ENCODE measurements at places on chromosomes 16 and 17.

DNA sequence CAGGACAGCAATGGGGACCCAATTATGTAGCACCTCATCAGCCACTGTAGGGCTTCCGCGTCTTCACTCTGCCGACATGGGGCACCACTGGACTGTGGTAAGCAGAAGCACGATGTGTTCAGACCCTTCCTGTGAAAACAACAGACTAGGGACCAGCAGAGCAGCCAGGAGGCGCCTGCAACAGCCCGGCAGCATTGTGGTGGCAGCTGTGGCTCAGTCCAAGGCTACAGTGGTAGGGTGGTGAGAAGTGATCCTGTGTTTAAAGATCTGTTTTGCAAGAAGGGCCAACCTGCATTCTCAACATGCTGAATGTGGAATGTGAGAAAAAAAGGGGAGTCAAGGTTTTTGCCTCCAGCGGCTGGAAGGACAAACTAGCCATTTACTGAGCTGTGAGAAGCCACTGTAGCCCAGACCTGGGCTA lies 80.8 kb downstream of the GAS7 start:
- no peak for DNase-seq

DNA sequence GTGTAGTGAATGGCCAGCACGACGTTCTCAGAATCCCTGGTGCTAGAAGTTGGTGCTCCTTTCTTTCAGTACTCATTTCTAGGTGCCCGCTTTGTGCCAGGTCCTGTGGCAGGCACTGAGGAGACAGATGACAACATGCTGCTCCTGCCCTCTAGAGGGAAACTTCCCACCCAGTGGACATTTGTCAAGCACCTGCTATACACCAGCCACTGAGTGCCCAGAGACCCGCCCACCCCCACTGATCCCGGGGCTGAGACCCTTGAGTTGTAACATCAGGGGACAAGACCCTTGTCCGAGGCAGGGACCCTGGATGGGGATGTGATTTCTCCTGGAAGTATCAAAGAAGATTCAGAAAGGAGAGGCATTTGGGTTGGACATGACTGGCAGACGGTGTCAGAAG lies 25.1 kb downstream of the UNC13D start:
- DNase-seq: no peak

GRCh38 chr17:56826611-56827414 lies 6.9 kb downstream of the C17orf67 start:
- no peak for DNase-seq

GRCh38 chr16:10624527-10624926 lies 44.1 kb upstream of the EMP2 start:
- no peak for DNase-seq

DNA sequence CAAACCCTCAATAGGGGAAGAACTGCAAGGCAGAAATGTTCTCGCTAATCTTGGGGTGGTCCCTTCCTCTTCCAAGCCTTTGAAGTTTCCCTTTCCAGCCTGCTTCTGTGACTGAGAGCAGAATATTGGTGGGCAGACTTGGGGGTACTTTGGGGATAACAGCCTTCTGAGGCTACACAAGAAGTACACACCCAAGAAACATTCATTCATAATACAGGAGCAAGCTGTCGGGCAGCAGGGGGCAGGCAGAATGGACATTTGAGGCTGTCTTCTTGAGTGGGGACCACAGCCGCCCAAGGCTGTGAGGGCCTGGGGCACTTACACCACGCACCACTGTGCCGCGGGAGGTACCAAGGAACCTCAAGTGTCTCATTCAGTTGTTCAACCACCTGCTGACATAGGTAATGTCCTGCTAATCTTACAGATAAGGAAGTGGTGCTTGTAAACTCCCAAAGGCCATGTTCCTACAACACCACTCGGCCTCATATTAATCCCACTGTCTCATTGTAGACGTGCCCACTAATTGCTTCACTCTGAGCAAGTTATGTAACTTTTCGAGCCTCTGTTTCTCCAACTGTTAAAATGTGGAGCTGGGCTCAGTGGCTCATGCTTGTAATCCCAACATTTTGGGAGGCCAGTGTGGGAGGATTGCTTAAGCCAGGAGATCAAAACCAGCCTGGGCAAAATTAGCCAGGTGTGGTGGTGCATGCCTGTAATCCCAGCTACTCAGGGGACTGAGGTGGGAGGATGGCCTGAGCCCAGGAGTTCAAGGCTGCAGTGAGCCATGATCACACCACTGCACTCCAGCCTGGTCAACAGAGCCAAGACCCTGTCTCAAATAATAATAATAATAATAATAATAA lies 2.5 kb upstream of the MRPS23 start:
- peak; percentile 39 for DNase-seq

DNA sequence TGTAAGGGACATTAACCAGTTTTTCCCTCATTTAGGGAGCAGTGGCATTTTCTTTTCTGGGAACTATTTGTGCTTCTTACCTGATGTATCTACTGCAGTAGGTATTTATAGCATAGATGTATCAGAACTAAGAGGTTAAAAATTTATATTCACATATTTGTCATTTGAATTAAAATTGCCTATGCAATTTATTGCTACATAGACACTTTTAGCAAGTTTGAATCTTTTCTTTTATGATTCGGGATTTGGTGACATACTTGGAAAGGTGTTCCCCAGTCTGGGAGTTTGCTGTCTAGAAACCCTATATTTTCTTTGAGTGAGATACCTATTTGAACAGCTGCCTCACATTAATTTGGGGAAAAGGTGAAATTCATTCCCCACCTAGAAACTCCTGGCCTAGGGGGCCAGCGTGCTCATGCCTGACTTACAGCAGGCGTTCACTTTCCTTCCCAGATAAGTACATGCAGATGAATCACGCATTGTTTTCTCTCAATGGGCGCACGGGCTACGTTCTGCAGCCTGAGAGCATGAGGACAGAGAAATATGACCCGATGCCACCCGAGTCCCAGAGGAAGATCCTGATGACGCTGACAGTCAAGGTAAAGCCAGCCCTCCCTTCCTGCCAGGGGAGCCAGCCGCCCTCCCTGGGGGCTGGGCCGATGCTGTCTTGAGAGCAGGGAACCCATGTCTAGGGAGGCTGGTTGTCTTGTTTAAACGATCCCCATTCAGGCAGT lies 73.8 kb downstream of the SDR42E1 start:
- no peak for DNase-seq

DNA sequence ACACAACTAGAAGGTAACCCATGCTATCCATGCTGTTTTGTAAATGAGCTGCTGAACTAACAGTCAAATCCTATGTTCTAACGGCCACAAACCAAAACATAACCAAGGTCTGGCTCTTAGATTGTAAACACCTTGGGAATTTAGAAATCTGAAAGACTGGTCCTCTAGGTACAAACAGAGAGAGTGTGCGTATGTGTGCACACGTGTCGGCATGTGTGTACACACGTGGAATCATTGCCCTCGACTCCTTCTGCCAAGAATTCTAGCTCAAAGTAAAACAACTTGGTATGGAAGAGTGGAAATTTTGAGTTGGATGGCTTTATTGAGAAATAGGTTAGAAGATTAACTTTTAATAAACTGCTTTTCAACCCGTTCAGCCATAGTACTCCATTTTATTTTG lies 18.1 kb upstream of the GHDC start:
- DNase-seq: no peak

- DNase-seq: no peak
Measured at GRCh38 chr16:89712274-89712781, 8.4 kb downstream of the VPS9D1 start.

DNA sequence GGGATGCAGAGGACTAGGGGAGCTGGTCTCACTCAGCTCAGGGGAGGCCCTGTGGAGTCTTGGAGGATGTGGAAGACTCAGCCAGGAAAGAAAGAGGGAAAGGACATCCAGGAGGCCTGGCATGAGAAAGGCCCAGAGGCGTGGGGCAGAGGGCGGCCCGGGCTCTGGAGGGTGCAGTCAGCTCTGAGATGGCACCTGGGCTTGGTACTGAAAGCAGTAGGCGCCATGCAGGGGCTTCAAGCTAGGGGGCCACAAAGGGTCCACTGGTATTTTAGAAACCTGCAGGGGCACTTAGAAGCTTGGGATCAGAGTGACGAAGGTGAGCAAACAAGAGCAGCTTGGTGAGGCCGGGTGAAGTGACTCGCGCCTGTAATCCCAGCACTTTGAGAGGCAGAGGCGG lies 5.6 kb downstream of the FAM171A2 start:
- DNase-seq: no peak

- no peak for DNase-seq
Measured at GRCh38 chr17:47884905-47885730, 10.9 kb upstream of the SP2 start.

- no peak for DNase-seq
Measured at GRCh38 chr17:77491921-77492445, 351.2 kb downstream of the SEC14L1 start.

GRCh38 chr17:81052199-81052997 lies 17.4 kb downstream of the BAIAP2 start:
- DNase-seq: no peak

- no peak for DNase-seq
Measured at GRCh38 chr17:61323909-61324868, 75.5 kb upstream of the TBX2 start.

GRCh38 chr17:80287806-80288567 lies 27.3 kb downstream of the RNF213 start:
- DNase-seq: no peak

- peak; percentile 67 for DNase-seq
Measured at GRCh38 chr17:59311051-59311468, 20.4 kb upstream of the YPEL2 start.

DNA sequence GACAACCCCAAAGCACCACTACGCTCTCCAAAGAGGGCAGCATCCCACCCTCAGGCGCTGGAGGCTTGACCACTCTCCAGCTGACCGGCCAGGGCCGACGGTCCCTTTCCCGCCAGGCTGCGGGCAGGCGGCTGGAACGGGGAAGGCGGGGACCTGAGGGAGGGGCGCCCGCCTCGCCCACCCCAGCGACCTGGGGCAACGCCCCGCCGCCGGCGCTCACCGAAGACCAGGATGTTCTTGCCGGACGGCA lies 431 bp downstream of the DYNC1LI2 start:
- peak; percentile 9 for DNase-seq

DNA sequence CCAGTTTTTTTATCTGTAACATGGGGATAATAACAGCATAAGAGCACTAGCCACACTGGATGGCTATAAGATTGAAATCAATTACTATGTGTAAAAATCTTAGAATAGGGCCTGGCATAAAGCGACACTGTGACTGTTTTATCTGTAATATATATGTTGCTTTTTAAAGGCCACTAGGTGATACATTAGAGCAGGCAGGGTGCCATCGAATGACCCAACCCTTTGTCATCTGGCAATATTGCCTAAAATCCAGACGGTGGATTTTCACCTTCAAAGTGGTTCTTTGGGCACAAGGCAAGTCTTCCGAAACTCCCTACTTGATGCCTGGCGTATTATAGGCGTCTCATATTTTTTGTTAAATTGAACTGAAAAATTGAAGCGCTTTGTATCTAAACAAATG lies 69.1 kb downstream of the PRKCA start:
- DNase-seq: no peak

DNA sequence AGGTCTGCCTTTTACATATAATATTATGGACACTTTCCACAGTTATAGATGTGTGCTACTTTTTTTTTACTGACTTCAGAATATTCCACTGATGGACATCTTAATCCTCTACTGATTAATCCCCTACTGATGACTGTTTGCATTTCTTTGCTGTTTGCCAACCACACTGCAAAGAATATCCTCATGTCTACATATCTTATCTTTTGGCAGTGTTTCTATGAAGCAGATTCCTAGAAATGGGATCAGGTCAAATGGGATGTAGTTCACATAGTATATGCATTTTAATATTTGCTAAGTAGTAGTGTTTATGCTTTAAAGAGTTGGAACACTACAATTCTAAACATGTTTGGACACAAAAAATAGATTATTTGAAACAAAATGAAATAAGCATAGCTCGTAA lies 3.2 kb downstream of the CCL3 start:
- no peak for DNase-seq

- no peak for DNase-seq
Measured at GRCh38 chr17:76527430-76528111, 9.9 kb downstream of the CYGB start.

DNA sequence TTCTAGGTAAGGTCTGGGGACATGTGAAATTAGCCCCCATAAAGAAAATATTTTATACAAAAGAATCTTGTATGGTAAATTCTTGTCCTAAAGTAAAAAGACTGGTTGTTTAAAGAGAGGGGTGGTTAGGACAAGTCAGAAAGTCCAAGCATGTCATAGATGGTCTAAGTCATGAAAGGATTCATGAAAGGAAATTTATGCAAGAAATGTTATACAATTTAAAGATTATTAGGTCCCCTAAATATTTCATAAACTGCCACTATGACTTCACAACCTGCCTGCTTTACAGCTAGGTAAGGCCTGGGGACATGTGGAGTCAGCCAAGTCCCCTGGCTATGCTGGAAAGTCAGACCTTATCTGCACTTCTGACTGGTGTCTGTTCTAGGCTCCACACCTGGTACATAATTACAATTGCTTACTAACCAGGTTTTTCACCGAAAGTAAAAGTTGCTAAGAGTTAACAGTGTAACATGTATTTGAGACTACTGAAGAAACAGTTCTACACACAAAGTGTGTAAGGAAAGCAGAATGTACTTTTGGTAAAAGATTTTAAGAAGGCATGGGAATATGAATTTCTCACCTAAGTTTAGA lies 17.0 kb downstream of the N4BP1 start:
- DNase-seq: no peak

DNA sequence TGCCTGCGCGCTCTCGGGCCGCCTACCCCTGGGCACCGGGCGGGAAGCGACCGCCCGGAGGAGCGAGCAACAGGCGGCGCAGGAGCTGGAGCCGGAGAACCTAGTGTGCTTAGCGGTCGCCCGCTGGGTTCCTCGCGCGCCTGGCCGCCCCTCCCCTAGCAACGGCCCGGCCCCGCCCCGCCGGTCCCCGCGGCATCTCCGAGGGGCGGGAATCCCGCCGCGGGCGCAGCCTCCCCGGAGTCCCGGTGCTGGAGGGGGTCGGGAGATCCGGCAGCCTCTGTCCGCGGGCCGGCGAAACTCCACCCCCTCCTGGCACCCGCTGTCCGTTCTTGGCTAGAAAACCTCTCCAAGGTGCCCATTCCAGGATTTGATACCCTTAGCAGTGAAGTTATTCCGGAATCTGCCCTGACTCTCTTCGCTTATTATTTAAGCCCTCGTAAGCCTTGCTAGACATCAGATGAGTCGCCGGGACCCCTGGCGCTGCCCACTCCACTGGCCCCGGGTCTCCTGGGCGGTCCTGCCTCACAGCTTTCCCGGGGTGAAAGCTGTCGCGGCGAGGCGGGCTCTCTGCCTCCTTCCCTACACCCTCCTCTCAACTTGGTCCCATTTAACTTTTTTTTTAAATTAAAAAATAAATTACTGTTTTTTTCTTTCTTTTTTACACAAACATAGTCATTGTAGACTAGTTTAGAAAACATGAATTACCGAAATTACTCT lies at the start of gene RPRML:
RPRML (minus strand) TSS at position 107 of the 717 bp plus-strand sequence. CDS start 246 bp downstream, outside the sequence.
- DNase-seq: peak; percentile 61

GRCh38 chr17:39719563-39720355 lies 10.6 kb downstream of the MIEN1 start:
- no peak for DNase-seq

- DNase-seq: no peak
Measured at GRCh38 chr16:51967646-51968045, 579.3 kb downstream of the TOX3 start.

DNA sequence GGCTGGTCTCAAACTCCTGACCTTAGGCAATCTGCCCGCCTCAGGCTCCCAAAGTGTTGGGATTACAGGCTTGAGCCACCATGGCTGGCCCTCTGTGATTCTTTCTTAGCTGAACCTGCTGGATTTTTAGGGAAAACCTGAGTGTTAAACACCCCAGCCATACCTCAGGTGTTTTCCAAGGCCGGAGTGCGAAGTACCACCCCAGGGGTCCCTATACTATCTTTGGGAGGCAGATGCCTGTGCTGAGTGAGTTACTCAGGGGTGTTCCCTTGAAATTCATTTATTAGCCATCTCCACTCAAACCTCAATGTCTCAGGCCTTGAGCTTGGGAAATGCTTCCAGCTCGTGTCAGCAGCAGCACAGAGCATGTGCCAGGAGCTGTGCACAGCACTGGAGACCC lies 432.7 kb downstream of the SLC39A11 start:
- no peak for DNase-seq
